ENCODE measurements at places on chromosomes 12 and 14.
A peak's percentile ranks its signal among the peaks of the same experiment; 100 is the strongest.

- DNase-seq, result no peak
Measured at GRCh38 chr12:4046495-4046840, 173.3 kb upstream of the PARP11 start.

DNA sequence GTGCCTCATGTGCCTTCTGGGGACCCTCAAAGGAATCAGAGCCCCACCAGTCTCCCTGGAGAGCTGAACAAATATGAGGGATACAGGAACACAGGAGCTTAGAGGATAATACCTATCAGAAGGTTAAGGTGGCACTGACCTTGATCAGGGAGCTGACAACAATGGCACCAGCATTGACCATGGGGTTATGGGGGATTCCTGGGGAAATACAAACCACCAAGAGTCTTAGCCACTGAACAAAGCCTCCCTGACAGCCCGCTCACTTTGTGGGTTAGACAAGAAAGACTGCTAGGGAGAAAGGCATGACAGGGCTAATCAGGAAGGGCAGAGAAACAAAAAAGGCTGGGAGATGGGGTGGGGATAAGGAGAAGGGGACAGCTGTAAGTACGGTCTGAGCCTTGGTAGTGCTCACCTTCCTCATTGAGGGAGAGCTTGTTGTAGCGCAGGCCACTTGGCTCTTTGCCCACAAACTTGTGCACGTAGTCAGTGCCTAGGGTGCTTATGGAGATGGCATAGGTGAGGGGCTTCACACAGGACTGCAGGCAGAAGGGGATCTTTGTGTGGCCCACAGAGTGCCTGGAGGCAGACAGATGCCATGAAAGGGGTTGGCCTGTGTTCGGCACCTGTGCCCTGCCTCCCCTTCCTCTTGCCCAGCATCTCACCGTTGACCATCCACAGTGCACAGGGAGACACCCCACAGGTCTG lies 9.3 kb downstream of the SPRYD4 start:
- no peak for DNase-seq

DNA sequence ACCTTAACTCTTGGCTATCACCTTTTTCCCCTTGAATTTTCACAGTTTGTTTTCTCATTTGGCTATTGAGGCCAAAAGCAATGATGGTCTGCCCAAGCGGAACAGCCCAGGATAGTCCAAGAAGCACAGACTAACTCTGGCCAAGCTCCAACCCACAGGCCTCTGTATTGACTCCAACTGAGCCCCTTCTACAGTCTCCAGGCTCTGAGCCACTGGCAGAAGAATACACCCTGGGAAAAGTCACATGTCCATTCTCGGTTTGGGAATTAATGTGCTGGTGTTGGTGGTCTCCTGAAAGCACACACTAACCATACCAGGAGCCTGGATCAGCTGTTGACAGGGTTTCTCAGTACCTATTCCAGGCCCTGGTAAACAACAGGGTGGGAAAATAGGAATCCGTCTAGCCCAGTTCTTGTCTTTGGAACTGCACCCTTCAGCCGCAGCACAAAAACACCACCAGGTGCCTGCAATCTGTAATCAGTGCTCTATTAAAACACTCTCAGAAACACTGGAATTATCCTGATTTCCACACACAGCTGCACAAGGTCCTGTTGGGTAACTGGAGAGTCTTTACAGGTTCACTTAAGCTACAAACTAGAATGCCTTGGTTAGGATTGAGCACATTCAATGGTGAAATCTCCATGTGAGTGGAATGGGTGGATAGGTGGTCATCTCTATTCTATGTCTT lies 63.6 kb downstream of the STXBP6 start:
- DNase-seq, result no peak

GRCh38 chr14:102264775-102265174 lies 40.2 kb downstream of the MOK start:
- no peak for DNase-seq

GRCh38 chr14:50417853-50418252 lies 21.2 kb upstream of the CDKL1 start:
- no peak for DNase-seq

- DNase-seq, result no peak
Measured at GRCh38 chr12:5648692-5649359, 216.9 kb downstream of the NTF3 start.

DNA sequence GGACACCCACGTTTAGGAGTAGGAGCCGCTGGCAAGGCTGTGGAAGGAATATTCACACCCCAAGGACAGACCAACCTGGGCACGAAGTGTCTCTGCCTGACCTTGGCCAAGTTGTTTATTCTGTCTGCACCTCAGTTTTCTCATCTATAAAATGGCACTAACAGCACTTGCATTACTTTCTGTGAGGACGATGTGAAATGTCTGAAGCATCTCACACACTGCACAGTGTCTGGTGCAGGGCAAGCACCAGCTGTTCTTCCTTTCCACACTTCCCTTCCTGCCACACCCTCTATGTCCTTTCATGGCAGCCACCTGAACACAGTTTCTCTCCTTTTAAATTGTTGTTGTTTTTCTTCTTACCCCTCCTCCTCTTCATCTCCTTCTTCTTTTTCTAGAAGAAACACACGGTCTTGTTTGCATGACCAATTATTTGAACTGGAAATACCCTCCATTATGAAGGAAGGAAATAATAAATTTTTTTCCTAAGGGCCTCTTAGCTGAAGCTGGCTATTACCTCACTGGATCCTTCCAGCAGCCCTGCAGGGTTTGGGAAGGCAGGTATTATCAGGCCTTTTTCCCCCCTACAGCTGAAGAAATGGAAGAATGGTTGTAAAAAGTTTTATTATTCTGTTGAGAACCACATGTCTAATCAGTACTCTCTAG lies 42.9 kb upstream of the ATP23 start:
- DNase-seq, result no peak

GRCh38 chr12:103198499-103198898 lies 241.0 kb downstream of the ASCL1 start:
- DNase-seq, result no peak

- no peak for DNase-seq
Measured at GRCh38 chr12:105167346-105167745, 59.8 kb downstream of the WASHC4 start.

DNA sequence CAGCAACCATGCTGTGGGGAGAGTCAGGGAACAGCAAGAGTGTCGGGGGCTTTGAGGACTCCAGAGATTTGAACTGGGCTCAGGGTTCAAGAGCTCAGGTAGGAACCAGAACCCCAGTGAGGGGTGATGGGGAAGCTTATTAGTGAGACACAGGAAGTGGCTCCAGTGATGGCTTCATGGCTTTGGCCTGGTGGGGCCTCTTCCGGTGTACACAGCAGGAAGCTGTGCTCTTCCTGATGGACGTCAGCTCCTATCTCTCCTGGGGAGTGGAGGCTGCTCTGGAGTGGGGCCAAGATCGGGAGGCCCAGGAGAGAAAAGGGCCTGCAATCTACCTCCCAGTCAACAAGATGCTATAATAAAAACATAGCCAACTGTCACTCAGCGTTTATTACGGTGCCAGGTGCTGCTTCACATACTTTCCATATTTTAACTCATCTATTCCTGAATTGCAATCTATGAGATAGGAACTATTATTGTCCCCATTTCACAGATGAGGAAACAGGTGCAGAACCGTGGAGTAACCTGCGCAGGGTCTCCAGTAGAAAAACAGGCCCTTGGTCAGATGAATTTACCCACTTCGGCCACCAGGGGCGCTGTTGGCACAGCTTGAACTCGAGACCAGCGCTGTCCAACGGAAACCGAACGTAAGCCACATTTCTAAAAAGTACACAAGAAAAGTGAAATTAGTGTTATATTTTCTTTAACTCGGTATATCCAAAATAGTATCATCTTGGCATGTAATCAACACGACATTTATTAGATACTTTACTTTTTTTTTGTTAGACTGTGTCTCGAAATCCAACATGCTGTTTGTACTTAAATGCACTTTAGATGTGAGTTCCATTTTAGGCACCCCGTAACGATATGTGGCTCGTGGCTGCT lies 63.6 kb upstream of the DLK1 start:
- DNase-seq, result peak; percentile 61

GRCh38 chr12:92702754-92703679 lies at the start of gene PLEKHG7:
TSS of gene PLEKHG7 (plus strand) at chr12:92702989. CDS start at chr12:92706632, 3,643 bp downstream.
- no peak for DNase-seq

DNA sequence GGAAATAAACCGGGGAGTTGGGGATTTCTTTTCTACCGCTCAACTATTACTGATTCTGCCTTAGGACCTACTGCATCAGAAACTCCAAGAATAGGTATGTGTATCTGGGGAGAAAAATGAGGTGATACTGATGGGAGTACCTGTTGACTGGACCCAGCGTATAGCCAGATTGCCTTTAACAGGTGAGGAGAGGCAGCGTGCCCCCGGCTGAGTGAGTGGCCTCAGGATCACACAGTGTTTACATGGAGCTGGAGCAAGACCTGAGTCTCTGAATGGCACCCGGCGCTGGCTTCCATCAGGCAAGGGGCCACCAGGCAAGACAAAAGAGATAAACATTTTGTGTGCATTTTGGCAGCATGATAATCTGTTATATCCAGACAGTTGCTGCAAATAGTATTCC lies 496.2 kb downstream of the EGLN3 start:
- DNase-seq, result no peak

GRCh38 chr12:50918584-50919316 lies 33.6 kb upstream of the HIGD1C start:
- no peak for DNase-seq

DNA sequence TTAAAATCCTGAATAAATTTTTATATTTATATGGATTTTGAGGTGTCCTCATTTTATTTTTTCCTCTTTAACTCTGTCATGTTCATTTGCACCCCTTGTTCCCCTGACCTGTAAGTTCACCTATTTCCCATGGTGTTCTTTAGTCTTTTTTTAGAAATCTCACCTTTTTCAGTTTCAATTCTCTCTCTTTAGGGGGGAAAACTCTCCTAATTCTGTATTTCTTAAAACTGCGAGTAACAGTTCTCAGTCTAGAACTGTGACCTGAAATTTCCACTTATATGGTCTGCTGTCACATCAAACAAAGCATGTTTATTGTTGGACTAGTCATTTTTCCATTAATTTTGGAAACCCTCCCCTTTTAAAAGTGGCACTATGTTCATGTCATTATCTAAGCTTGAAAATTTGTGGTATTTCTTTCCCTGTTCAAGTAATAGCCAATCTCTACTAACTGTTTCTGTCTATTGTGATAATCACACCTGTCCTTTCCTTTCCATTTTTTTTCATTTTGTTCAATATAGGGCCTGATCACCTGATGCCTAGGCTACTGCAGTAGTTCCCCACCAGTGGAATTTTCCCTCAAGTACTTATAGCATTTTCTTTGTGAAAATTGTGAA lies 14.0 kb upstream of the FBXO33 start:
- DNase-seq, result no peak

DNA sequence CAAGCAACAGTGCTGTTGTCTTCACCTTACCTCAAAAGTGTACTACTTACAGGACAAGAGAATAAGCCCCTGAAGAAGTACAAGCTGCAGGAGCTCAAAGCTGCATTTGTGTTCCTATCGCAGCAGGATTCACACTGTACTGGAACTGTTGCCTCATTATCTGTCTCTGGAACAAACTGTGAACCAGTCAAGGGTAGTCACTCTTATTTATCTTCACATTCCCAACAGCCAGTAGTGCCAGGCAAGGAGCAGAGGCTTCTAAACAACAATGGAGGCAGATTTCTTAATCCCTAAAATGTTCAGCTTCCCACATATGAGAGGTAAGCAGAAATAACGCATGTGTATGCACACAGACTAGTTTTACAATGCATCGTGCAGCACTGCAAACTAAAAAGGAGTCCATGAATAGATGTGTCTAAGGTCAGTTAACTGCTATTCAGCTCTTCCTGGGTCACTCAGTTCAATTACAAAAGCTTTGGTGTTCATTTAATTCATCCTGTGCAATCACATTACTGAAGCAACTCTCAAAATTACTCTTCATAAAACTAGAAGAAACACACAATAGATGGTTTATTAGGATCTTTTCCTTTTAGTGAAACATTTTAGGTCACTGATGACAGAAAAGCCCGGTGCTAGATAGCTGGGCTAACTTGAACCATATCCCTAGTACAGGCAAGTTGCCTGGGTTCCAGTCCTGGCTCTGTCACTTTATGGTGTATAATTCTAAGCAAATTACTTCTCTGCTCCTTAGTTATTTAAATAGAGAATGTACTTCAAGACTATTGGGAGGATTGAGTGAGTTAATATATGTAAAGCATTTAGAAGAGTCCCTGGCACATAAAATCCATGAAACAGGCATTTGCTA lies 2.7 kb downstream of the APPL2 start:
- DNase-seq, result no peak

DNA sequence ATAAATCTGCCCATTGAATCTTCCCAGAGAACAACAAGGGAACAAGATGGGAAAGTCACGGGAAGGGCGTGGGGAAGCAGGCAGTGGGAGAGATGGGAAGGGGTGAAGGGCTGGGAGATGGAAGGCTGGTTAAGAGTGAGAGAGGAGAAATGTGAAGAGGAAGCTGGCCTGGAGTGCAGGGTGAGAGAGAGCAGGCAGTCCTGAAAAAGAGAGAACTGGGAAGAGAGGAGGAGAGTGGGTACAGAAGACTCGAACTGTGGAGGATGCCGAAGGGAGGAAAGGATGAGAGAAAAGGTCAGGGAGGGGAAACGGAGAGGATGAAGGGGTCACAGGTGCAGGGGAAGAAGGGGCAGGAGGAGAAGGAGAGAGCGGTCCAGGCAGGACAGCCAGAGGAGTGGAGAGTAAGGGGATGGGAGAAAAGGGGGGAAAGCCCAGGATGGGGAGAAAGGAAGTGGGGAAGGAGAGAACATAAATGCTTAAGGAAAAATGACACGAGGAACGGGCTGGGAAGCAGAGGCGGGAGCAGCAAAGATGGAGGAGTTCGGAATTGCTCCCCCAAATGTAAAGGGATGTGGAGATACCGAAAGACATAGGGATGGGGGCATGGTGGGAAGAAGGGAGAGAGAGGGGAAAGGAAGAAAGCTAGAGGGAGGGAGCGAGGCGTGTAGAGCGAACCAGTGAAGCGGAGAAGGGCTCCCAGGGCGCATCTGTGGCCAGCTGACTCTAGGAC lies 1.2 kb downstream of the PIANP start:
- no peak for DNase-seq

GRCh38 chr12:107325075-107325608 lies 231.8 kb upstream of the CRY1 start:
- no peak for DNase-seq

DNA sequence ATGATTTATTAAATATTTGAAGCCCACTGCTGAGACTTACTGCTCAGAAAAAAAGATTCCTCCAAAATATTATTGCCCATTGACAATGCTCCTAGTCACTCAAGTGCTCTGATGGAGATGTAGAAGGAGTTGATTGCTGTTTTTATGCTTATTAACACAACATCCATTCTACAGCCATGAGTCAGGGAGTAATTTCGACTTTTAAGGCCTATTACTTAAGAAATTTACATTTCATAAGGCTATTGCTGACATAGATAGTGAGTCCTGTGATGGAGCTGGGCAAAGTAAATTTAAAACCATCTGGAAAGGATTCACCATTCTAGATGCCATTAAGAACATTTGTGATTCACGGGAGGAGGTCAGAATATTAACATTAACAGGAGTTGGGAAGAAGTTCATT lies 5.2 kb downstream of the KCNJ8 start:
- no peak for DNase-seq

GRCh38 chr12:107864235-107864634 lies 89.7 kb downstream of the ASCL4 start:
- DNase-seq, result no peak

- DNase-seq, result no peak
Measured at GRCh38 chr12:91515944-91516694, 333.5 kb upstream of the DCN start.

Measured in inflammatory macrophage (primary cell).